Activated CD4-positive, alpha-beta T cell treated with anti-CD3 and anti-CD28 coated beads for 4 hours (primary cell): ENCODE measurements at places on chromosomes 1 and 21.

DNA sequence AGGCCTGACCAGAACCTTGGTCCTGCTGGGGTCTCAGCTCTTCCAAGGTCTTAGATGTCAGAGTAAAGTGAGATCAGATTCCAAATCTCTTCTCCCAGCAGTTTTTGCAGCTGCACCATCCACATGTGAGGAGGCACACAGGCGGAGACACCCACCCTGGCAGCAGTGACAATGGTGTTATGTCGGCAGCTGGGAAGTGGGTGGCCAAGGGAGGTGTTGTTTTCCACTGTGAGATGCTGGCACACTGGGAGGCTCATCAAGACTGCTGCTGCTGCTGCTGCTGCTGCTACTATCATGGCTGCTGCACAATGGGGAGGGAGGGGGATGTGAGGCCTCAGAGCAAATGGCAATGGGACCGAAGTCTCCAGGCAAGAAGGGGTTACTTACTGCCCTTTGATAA lies 23.6 kb downstream of the CAMK2N1 start:
- DNase-seq: no peak

GRCh38 chr1:230422221-230422981 lies 3.7 kb downstream of the PGBD5 start:
- DNase-seq: no peak

GRCh38 chr21:46639489-46640386 lies 4.3 kb downstream of the PRMT2 start:
- no peak for DNase-seq

- DNase-seq: no peak
These were observed 308.9 kb upstream of the LRRC7 start for GRCh38 chr1:69258842-69259241.

GRCh38 chr1:238485912-238486209 lies 595.1 kb upstream of the ZP4 start:
- no peak for DNase-seq

GRCh38 chr1:226679853-226680516 lies 59.1 kb downstream of the ITPKB start:
- peak; percentile 75 for DNase-seq

DNA sequence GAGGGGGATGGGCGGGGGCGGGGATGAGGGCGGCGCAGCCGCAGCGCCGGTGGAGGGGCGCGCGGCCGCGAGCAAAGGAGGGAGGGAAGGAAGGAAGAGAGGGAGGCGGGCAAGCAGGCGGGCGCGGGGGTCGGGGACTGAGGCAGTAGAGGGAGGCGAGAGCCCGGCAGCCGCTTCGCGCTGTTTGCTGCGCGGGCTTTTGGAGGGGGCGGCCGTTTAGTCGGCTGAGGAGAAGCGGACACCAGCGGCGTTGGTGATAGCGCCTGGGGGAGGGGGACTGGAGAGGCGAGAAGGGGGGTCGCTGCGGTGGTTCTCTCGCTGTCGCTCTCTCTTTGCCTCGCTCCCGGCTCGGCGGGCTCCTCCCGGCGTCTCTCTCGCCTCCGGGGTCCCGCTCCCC lies at the start of gene HS2ST1:
HS2ST1 (plus strand) TSS at position 35 of the 397 bp plus-strand sequence.
- no peak for DNase-seq

- peak; percentile 89 for DNase-seq
These were observed at the start of gene JAK1 for GRCh38 chr1:64966158-64966971. Gene JAK1, minus strand, starts transcription at chr1:64966549. Its CDS starts 80,285 bp downstream, at chr1:64886264.

DNA sequence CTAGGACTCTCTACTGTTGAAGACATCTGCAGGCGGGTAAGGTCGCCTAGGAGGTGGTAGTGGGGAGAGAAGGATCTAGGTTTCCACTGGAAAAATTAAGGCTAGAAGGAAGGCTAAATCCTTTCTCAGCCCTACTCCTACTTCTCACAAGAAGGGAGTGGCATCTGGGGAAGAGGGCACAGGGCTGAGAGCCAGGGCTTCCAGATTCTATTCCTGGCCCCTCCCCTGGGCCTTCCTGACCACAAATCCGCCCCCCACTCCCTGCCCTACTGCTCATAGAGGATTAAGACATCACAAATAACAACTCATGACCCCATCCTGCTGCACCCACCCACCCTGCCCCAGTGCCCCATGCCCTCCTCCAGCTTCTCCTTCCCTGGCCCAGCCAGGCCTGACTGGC lies 2.5 kb downstream of the PHLDA3 start:
- DNase-seq: no peak

DNA sequence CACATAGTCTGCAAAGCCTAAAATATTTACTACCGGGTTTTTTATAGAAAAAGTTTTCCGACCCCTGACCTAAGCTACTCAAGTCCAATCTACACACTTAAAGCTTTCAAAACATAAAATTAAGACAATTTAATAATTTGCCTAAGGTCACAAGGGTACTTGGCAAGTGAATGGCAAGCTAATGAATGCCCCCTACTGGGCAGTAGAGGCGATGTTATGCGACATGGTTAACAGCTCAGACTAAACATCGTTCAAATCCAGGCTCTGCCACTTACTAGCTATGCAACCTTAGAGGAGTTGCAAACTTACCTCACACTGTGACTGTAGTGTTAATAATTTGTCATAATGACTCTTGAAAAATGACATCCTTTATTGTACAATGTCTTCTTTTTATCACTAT lies 317.2 kb upstream of the NFIA start:
- DNase-seq: no peak

DNA sequence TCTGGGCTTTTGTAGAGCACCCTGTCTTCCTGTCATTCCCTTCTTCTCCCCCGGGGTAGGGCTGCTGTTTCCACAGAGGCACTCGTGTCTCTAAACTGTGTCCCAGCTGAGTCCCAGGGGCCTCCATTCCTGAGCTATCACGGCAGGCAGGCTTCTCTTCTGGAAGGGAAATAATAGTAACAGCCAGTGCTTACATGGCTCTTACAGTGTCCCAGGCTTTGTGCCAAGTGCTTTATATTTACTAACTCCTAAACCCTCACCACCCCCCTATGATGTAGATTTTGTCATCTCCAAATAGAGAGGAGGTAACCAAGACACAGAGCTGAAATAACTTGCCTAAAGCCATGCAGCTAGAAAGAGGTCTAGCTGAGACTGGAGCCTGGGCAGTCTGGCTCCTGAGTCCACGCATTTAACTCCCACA lies 1.4 kb upstream of the CELF3 start:
- no peak for DNase-seq

GRCh38 chr1:217407534-217408001 lies 223.3 kb downstream of the GPATCH2 start:
- DNase-seq: no peak

DNA sequence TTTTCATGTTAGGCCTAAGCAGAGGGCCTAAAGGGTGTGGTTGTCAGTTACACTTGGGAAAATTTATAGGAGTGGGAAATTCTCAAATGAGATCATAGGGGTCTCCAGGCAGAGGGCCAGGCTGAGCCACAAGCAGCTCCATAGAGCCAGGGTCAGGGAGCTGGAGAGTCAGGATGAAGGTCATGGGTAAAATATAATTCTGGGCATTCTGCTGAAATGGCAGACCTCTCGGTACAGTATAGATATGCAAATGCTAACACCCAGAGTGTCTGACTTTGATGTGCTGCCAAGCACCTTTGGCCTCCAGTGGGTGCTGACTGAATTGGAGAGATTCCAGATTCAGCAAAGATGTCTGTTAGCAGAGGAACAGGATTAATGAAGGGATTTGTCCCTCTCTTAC lies 40.1 kb downstream of the DNM3 start:
- no peak for DNase-seq

DNA sequence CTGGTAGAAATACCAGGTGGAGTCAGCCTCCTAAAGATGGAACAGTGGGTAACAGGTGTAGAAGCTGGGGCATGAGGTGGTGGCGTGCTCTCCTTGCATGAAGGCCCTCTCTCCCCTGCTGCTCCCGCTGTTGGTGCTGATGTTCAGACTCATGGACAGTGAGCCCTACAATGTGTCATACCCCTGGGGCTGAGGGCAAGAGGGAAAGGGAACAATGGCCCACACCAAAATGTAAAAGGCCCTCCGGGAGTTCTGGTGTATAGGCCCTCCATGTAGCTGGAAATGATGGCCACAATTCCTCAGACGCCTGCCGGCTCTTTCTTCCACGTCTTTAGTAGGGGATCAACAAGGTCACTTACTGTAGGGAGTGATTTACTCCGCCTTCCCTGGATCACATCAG lies 194.9 kb downstream of the DYRK1A start:
- no peak for DNase-seq

GRCh38 chr21:43744725-43745124 lies 25.8 kb downstream of the PDXK start:
- no peak for DNase-seq

GRCh38 chr21:46617267-46618051 lies 12.6 kb upstream of the S100B start:
- DNase-seq: no peak

- DNase-seq: no peak
These were observed 5.6 kb downstream of the GNG12 start for GRCh38 chr1:67827688-67828087.

DNA sequence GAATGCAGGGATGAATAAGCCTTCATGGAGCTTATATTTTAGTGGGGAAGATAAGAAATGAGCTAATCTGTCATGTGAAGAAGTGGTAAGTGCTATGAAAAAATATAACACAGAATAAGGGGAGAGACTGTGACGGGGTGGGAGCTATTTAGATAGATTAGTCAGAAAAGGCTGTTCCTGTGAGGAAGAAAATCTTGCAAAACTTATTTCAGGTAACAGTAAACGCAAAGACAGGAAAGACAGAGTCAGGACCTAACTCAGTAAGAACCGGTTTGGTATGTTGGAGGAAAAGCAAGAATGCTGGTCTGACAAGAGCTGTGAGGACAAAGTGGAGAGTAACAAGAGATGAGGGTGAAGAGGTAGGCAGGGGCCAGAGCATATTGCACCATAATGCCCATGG lies 22.0 kb downstream of the GNAI3 start:
- DNase-seq: no peak

DNA sequence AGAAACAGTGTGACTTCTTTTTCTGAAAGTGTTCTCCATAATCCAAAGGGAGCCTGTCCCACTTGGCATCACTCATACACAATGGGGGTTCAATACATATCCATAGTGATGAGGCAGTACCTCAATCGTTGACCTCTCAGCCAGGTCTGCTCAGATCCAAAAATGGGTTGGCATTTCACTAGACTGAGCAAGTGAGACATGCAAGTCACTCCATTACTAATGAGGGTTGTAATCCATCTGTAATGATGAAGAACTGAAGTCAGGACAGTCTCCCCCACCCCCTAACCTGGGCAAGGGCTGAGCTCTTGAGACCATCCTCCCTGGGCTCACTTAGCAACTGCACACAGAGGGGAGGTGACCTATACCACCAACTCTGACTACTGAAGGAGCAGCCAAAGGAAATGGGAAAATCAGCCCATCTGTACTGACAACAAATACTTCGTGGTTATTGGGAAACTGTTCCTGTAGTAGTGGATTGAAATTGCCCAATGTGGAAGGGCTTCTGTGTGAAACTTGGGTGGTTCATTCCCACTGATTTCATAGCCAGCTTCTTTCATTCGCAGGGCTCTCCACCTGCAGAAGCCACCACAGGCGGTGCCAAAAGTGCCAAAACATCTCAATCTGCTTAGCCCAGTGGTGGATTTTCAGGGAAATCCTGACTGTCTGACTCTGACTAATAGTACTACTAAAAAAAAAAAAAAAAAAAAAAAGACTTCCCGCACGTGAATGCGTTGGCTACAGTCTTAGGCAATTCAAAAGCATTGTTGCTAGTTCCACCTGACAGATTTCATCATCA lies 5.0 kb downstream of the NGF start:
- DNase-seq: no peak

GRCh38 chr1:209304166-209304565 lies 279.3 kb upstream of the CAMK1G start:
- DNase-seq: no peak

GRCh38 chr1:94417978-94418663 lies at the start of gene ABCD3:
Gene ABCD3, plus strand, starts transcription at chr1:94418389. Its CDS starts 90 bp downstream, at chr1:94418479.
- DNase-seq: peak; percentile 97

GRCh38 chr1:178399177-178399728 lies 97.5 kb downstream of the CLEC20A start:
- no peak for DNase-seq

- no peak for DNase-seq
These were observed 181.2 kb downstream of the DPYD start for GRCh38 chr1:97739596-97740103.

DNA sequence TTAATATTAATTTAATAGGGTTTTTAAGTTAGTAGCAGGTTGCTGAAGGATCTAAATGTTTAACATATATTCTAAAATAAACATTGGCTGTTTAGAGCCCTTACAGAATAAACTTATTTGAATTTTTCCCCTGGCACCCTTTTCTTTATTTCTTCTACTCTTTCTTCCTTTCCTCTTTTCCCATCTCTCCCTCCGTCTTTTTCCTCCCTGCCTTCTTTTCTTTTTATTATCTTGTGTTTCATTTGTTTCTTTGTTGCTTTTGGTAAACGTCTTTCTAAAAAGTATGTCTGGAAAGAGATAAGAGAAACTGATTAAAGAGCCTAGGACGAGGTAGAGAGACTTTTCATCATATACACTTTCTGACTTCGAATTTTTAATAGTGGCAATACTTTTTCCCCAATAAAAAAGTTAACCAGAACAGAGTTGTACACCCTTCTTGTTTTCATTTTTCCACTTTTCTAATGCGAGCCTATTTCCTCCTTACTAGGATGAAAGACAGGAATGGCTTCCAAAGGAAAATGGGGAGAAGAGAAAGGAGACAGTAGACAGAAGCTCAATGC lies 39.5 kb upstream of the ATF3 start:
- DNase-seq: no peak

DNA sequence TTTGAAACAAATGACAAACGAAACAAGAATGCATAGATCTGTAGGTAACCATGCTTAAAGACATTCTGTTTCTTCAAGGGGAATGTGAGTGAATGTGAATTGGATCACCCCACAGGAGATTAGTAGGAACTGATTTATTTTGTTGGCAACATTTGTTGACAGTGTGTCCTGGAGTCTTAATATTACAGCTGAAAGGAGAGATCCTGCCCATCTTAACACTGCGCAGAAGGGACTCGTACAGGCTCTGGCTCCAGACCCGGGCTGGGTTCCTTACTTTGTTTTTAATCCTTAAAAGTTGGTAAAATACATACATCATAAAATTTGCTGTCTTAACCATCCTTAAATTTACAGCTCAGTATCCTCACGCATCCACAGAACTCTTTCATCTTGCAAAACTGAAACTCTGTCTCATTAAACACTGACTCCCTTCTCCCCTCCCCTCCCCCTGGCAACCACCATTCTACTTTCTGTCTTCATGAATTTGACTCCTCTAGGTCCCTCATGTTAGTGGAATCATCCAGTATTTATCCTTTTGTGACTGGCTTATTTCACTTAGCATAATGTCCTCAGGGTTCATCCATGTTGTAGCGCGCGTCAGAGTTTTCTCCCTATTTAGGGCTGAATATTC lies 74.1 kb downstream of the GALNT2 start:
- DNase-seq: no peak

DNA sequence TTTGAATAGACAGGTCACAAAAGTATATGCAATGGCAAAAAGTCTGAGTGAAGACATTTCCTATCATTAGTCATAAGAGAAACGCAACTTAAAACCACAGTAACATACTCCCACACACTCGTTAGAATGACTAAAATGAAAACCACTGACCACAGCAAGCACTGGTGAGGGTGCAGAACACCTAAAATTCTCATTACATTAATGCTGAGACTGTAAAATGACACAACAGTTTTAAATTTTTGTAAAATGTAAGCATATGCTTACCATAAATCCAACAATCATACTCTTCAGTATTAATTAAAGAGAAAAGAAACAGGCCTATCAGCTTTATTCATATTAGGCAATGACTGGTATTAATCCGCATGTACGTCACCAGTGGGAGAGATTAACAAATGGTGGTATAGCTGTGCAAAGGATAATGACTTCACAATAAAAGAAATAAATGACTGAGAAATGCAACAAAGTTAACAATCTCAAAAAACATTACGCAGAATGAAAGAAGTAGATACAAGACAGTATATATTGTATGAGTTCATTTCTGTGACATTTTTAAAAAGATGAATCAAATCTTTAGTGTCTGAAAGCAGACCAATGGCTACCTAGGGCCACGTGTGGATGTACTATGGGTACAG lies 253.5 kb downstream of the AKT3 start:
- peak; percentile 24 for DNase-seq
